WTC11 (cell line): ENCODE measurements at places on chromosomes 5 and 9.

DNA sequence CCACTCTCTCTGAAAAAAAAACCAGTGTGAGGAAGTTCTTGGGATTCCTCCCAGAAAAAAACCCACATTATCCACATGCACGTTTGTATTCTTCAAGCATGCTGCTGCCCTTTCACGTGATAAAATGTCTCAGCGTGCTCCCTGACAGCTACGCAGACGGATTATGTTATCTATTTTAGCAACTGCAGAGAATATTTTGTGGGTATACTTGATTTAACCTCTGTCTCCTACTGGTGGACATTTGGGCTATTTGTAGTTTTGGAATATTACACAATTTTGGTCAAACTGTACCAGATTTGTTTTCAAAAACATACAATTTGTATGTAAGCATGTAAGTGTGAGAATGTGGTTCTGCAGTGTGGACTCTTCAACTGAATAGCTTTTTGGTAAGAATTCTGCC lies 10.7 kb downstream of the PRRC2B start:
- H3K27ac ChIP-seq = peak overlapping the region; percentile 99
- no peak for DNase-seq
- no peaks in the 10 kb centered on the region for H3K27me3 ChIP-seq
- H3K4me1 ChIP-seq = peaks cover 95% of the 10 kb centered on the region
- H3K4me3 ChIP-seq = peak overlapping the region; percentile 51

DNA sequence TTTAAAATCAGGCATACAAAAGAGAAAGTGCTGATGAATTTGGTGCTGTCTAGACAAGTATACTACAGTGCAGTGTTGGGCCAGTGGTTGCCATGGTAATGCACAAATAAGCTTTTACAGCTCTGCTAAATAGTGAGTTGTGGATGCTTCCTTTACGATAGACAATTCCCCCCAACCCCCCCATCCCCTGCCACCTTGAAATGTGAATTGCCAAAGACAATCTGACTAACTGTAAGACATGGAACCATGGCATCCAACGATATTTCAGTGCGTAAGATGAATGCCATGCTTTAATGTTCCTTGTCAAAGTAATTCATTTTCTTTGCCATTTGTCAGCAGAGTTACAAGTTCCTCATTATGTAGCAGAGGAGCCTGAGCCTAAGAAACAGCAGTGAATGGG lies 91.5 kb upstream of the NREP start:
- no peak overlapping the region for H3K27ac ChIP-seq
- H3K36me3 ChIP-seq = no peaks in the 10 kb centered on the region
- no peaks in the 10 kb centered on the region for H3K4me1 ChIP-seq
- no peak for DNase-seq
- H3K4me3 ChIP-seq = no peak overlapping the region
- no peaks in the 10 kb centered on the region; the same call in 1 of the 2 replicates for H3K27me3 ChIP-seq

GRCh38 chr5:175696139-175696854 lies 38.4 kb downstream of the HRH2 start:
- H3K36me3 ChIP-seq = no peaks in the 10 kb centered on the region
- no peak overlapping the region for H3K4me3 ChIP-seq
- H3K27ac ChIP-seq = peak overlapping the region; percentile 51
- no peaks in the 10 kb centered on the region for H3K27me3 ChIP-seq
- H3K4me1 ChIP-seq = peaks cover 28% of the 10 kb centered on the region

DNA sequence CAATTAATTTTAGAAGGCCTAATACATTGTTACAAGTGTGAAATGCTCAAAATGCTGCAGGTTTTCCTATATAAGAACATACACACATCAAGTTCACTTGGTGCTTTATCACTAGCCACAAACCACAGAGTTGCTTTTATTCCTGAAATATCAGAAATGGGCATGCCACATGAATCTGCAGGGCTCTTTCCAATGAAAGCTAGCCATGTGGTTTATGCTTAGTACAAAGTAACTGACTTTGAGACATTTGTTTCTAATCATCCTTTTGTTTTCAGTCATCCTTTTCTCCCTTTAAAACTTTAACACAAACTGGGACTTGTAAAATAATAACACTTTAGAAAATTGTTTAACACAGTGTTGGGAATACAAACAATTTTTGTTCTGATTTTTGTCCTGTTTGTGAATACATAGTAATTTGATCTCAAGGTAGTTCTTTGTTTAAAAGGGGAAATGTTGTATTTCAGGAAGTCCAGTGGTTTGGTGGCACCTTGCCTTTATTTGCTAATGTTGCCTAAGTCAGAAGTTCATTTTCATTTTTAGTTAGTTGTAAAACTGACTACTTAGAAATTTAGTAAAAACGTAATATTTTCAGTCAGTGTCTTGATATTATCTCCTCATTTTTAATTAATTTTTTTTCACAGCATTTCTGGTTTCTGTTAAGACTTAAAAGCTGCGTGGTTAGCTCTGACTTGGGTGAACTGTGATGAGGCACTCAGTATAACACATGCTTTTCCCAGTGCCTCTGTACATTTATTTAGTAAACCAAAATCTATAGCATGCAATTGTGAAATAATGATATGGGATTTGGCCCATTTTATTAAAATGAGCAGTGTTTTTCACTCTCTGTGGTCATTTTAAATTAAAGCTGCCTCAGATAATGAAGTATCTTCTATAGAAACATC lies 18.6 kb downstream of the PRDM6 start:
- peaks cover 4% of the 10 kb centered on the region; the same call in 1 of the 2 replicates for H3K4me1 ChIP-seq
- peaks cover 9% of the 10 kb centered on the region for H3K27me3 ChIP-seq
- H3K36me3 ChIP-seq = no peaks in the 10 kb centered on the region
- H3K27ac ChIP-seq = no peak overlapping the region

DNA sequence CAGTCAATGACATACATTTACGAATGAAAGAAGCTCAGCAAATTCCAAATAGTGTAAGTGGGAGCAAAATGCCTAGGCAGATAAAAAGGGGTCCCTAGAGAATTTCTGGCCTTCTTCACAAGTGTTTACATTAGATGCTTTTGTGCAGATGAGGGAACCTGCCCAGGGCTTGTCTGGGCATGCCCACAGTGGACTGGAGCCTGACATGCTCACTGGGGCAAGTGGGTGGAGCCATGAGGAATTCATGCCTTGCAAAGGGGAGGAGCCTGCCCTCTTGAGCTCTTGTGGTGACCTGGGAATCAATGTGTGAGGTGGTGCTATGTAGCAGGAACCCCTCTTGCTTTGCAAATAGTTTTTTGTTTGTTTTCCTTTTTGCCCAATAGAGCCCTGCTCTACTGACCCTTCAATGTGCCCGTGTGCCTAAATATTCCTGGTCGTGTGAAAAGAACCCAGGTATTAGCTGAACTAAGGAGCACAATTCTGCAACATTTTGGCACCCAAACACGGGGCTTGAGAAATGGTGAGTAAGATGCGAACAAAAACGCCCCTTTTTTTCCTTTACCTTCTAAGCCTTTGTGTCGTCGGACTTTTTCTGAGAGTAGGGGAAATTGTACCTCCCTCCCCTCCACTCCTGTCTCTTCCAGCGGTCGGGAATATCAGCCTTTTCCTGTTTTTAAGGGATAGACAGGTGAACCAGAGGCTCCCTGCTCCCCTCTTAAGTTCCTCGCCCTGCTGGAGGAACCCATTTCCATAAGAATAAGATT lies 433.8 kb upstream of the CDH9 start:
- no peaks in the 10 kb centered on the region; the same call in 1 of the 2 replicates for H3K27me3 ChIP-seq
- peak overlapping the region; percentile 93 for H3K4me3 ChIP-seq
- H3K27ac ChIP-seq = peak overlapping the region; percentile 95
- DNase-seq = peak; percentile 85

DNA sequence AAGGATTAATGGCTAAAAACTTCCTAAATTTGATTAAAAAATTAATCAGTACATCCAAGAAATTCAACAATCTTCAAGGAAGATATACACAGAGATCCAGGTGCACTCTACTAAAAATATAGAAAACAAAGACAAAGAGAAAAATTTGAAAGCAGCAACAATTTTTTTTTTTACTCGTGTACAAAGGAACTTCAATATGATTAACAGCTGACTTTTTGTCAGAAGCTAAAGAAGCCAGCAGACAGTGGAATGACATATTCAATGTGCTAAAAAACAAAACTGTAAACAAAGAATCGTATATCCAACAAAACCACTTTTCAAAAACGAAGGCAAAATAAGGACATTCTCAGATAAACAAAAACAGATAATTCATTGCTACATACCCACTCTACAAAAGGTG lies 234.6 kb downstream of the FSTL4 start:
- no peak for DNase-seq
- H3K27me3 ChIP-seq = no peaks in the 10 kb centered on the region
- H3K27ac ChIP-seq = no peak overlapping the region
- no peak overlapping the region for H3K4me3 ChIP-seq
- H3K4me1 ChIP-seq = peaks cover 3% of the 10 kb centered on the region
- H3K36me3 ChIP-seq = peaks cover 28% of the 10 kb centered on the region

GRCh38 chr9:88015606-88016005 lies 41.3 kb upstream of the CDK20 start:
- H3K27me3 ChIP-seq = no peaks in the 10 kb centered on the region
- no peak for DNase-seq
- H3K4me1 ChIP-seq = peaks cover 18% of the 10 kb centered on the region

DNA sequence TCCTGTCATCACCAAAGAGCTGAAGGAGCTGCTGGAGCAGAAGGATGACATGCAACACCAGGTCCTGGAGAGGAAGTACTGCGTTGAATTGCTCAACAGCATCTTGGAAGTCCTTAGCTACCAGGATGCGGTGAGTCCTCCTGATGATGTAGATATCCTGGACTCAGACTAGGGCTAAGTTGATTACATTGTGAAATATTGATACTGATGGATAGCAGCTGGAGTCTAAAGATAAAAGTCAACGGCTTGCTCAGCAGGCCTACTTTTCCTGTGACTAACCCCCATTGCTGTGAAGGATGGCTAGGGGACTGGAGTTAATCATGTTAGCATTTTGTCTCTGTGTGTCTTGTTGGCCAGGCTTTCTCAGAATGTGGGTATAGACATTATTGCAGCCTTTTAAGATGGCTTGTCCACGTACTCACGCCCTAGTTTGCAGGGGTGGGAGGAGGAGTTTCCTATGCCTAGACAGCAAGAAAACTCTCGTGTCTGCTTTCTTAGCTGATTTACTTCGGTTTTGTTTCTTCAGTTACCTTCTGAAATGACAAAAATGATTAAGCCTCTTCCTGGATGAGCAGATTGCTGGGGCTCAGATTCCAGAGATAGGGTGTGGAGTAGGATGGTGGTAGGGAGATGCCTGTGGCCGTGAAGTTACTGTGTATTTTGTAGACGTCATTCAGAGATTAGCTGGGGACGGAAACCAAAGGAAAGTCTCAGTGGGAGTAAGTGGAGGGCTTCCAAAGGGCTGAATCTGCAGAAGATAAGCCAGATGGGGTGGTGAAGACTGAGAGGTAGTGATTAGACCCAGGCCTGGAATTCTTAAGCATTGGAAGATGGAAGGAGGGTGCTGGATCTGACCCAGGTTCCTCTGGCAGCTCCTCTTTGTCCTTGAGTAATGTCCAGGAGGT lies 166.3 kb downstream of the DOCK2 start:
- H3K27ac ChIP-seq = no peak overlapping the region
- no peak for DNase-seq
- no peaks in the 10 kb centered on the region; the same call in none of the 2 replicates for H3K27me3 ChIP-seq

DNA sequence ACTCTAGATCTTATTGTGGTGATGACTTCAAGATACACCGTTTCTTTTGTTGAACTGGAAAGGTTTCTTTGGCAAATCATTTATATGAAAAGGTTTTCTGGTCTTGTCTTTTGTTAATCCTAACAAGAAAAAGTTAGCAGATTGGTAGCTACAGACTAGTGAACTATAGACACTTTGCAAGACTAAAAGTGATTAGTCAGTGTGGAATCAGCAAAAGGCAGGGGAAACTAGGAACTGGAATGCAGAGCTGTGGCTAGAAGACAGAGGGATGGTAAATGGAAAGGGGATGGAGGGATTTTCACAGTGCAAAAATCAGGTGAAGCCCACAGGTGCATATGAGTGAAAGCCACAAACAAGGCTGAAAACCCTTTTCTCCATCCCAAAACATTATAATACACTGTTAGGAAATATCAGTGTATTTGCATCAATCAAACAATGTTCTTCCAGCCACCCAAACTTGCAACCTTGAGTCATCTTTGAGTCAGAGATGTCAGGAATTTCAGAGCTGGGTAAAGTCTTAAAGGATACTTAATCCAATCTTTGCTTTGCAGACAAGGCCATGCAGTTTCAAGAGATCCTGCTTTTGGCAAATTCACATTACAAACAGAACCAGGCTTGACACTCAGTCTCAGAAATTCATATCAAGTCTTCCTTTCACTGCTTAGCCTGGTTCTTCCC lies 52.7 kb downstream of the PLK2 start:
- H3K36me3 ChIP-seq = no peaks in the 10 kb centered on the region; the same call in 1 of the 2 replicates
- H3K4me3 ChIP-seq = no peak overlapping the region
- DNase-seq = no peak
- peaks cover 75% of the 10 kb centered on the region for H3K4me1 ChIP-seq
- H3K27me3 ChIP-seq = peaks cover 6% of the 10 kb centered on the region

DNA sequence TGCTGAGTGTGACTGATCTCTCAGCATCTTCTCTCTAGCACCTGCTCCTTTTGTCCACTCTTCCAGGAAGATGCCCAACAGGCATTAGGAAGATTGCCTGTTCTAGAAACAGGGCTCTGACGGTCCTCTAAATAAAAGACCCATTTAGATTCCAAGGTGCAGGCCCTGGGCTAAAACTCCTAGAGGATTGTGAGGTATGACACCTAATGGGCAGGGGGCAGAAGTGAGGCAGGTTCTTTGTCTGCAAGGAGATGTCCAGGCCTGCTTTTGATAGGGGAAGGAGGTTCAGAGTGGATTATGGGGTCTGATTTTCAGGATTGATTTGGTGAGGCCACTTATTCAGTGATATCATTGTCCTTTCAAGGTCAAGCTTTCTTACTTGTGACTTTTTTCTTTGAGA lies 140.8 kb upstream of the TRPC7 start:
- H3K27me3 ChIP-seq = no peaks in the 10 kb centered on the region
- peaks cover 57% of the 10 kb centered on the region for H3K4me1 ChIP-seq
- H3K27ac ChIP-seq = no peak overlapping the region
- peaks cover 9% of the 10 kb centered on the region for H3K36me3 ChIP-seq
- no peak overlapping the region for H3K4me3 ChIP-seq

DNA sequence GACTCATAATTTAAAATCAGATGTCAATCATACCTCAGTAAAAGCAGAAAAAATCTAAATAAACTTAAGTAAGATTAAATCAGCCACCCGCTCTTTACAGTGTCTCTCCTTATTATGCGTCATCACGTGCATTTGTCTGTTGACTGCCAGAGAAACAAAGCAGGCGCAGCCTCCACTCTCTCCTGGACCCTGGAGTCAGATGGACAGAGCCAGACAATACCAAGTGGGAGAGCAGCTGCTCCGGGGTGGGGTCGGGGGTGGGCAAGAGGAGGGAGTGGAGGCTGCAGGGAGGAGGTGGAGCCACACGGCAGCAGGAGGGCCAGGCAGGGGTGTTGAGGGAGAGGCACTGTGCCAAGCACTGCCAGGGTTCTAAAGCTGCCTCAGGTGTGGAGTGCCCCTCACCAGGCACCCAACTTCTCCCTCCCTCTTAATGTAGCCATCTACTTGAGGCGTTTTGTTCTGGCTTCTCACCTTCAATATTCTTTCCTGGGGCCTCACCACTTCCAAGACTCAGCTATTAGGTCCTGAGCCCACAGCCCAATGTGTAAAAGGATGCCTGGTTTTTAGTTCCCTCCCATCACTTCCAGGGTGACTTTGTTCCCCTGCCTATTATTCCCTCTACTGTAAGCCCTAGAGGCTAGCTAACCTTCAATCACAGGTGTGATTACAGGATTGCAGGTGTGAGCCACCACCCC lies 96.3 kb downstream of the GLDC start:
- no peaks in the 10 kb centered on the region for H3K27me3 ChIP-seq
- H3K36me3 ChIP-seq = peaks cover 55% of the 10 kb centered on the region
- no peak overlapping the region for H3K4me3 ChIP-seq
- H3K4me1 ChIP-seq = no peaks in the 10 kb centered on the region
- H3K27ac ChIP-seq = no peak overlapping the region
- no peak for DNase-seq

- no peaks in the 10 kb centered on the region for H3K36me3 ChIP-seq
- no peak overlapping the region for H3K4me3 ChIP-seq
- no peaks in the 10 kb centered on the region for H3K27me3 ChIP-seq
Measured at GRCh38 chr9:4141296-4141695, 158.6 kb downstream of the GLIS3 start.
